Bronchus fibroblast of lung (primary cell): ENCODE measurements at places on chromosomes 7 and 10. TPM values are rescaled to one million over a fixed set of nuclear protein-coding genes. Genes with fewer than 3 reads are reported as not detected.

The HOXA7 gene
- 3.9 and 4.2 TPM in 2 replicates for total RNA-seq

The PNLIPRP1 gene
- total RNA-seq, result not detected in 2 replicates

The OR2A1 gene
- under 0.01 TPM in 2 replicates for total RNA-seq

The NPSR1 gene
- total RNA-seq, result not detected in 2 replicates

The PTPRZ1 gene
- total RNA-seq, result under 0.01 TPM in 1 of 2 replicates, not detected in the other

The ATRNL1 gene
- 1.0 and 1.6 TPM in 2 replicates for total RNA-seq

The PBLD gene
- total RNA-seq, result 1.3 and 2.1 TPM in 2 replicates

The ASB10 gene
- not detected in 2 replicates for total RNA-seq

The SEMA3C gene
- 78.6 and 99.4 TPM in 2 replicates for total RNA-seq
